Thyroid gland (tissue), 4 donors: ENCODE measurements at places on chromosomes 5 and 9. TPM values are rescaled to one million over a fixed set of nuclear protein-coding genes. Genes with fewer than 3 reads are reported as not detected.
A peak's percentile ranks its signal among the peaks of the same experiment; 100 is the strongest.

The SH2D3C gene
- total RNA-seq = 24.9 TPM

- DNase-seq = peak; percentile 18
Measured at GRCh38 chr9:72476617-72477437, 44.6 kb upstream of the TMC1 start.

The SLC1A1 gene
- 49.0 TPM for total RNA-seq

The C9orf50 gene
- not detected for total RNA-seq

- peak; percentile 23 for DNase-seq
Measured at GRCh38 chr9:20256284-20256948, 365.9 kb downstream of the MLLT3 start.

The ADAMTS13 gene
- total RNA-seq = 2.3 TPM

DNA sequence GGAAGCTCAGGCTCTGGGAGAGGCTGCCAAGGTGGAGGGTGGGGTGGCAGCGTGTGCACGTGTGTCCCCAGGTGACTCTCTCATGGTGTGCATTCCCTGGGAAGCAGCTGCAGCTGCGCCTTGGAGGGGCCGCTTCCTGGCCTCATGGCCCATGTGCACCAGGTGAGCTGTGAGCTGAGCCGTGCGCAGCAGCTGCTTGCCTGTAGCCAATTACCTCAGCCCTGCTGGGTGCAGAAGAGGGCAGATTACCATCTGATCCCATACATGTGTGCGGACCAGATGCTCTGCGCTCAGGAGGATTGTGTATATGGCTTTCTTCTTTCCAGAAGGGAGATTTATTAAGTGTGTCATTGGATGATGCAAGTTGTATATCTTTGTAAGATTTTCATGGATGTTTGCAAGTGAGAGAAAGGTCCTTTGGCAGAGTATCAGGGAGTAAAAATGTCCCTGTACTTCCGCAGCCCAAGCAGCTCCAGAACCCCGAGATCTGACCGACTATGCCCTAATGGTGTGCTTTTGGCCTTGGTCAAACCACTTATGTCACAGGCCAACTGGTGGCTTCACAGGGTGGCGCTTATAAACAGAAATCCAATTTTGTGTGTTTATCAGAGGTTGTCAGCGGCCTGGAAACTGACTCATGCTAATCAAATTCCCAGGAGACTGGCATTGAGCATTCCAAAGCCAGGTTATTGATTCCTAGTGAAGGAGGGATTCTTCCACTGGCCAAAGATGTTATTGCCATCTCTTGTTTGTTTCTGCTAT is 229.3 kb downstream of the GOLPH3 start:
- no peak for DNase-seq

DNA sequence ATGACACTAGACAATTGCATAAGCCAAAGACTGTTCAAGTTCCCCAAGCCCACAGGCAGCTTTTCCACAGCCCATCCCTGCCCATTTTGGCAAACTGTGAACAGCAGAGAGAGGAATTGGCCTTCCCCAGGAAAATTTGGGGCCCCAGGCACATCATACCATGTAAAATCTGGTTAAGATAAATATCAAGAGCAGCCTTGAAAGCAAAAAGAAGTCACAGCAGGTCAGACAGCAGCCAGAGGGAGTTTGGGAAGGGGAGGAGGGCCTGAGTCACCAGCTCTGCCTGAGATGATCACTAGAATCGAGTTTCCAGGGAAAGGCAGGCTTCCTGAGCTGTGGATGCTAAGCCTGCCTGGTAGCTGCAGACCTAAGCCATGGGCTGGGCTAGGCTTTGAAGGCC is 179.2 kb downstream of the RFK start:
- no peak for DNase-seq

GRCh38 chr5:137833463-137833862 is 34.2 kb upstream of the MYOT start:
- DNase-seq = peak; percentile 1

The APBA1 gene
- total RNA-seq = 11.2 TPM

DNA sequence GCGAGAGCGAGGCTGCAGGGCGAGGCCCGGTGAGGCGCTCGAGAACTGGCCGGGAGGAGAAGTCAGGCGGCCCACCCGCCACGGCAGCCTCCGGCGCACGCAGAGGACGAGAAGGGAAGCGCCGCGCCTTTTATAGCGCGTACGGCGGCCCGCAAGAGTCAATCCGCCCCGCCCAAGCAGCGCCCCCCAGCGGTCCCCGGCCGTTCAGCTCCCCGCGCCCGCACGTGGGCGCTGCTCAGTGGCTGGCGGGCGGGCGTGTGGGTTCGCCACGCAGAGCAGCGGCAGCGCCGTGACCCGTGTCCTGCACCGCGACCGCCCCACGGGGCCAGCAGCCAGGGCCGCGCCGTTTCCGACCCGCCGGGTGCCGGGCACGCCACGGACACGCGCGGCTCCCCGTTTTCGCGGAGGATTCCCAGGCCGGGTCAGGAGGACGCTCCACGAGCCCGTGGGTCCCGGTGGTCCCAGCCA is 14.6 kb downstream of the LCN10 start:
- DNase-seq = peak; percentile 89

- DNase-seq = no peak
Measured at GRCh38 chr5:41246376-41246775, 33.0 kb upstream of the C6 start.

DNA sequence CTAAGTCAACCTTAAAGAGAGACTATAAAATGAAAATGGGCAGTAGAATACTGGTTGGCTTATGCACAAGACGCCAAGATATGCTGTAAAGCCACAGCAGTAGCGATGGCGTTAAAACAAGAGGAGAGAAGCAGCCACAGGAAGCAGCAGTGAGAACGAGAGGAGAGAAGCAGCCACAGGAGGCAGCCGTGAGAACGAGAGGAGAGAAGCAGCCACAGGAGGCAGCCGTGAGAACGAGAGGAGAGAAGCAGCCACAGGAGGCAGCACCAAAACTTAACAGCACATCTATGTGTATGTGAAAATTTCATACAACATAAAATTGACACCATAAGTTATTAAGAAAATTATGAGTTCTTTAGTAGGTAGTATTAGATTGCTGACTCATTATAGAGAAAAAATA is 2318.6 kb upstream of the ACO1 start:
- DNase-seq = no peak

GRCh38 chr9:123550797-123551196 is 194.8 kb downstream of the CRB2 start:
- DNase-seq = peak; percentile 58

GRCh38 chr5:61084658-61085057 is 77.6 kb downstream of the SMIM15 start:
- DNase-seq = no peak

The PPP6C gene
- 43.6 TPM for total RNA-seq

The THOC3 gene
- 70.2 TPM for total RNA-seq

- no peak for DNase-seq
Measured at GRCh38 chr9:84224246-84224645, 116.3 kb downstream of the SLC28A3 start.

The REEP5 gene
- 233 TPM for total RNA-seq

GRCh38 chr5:65563777-65564176 is 681 bp downstream of the PPWD1 start:
- no peak for DNase-seq

- DNase-seq = no peak
Measured at GRCh38 chr5:112062181-112062580, 305.2 kb upstream of the NREP start.

DNA sequence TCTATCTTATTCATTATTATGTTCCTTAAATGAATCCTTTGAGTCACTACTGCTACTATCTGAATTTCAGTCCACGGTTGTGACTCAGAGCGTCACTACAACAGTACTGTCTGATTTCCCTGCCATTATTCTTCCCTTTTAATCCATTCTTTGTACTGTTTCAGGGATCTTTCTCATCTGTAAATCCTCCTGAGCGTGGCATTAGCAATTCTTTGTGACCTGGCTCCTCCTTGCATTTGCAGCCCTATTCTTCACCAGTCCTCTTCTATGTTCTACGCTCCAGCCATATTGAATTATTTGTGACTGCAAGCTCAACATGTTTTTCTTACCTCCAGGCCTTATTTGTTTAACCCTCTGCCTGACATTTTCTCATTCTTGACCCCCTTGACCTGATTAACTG is 5.9 kb downstream of the PRPF4 start:
- DNase-seq = no peak

DNA sequence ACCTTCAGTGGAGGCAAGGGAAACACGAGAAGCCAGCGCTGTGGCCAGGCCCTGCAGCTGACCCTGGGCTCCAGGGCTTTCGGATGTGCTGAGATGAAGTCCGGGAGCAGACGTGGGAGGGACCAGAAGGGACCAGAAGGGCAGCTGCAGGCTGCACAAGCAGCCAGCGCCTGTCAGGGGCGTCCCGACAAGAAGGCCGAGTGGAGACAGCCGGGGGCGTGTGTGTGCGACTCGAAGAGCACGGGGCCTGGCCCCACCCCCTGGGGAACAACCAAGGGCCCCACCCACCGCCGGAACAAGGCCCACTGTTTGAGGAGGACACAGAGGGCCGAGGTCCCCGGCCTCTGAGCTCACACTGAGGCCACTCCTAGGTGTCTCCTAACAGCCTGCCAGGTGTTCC is 31.4 kb downstream of the SLC12A7 start:
- DNase-seq = no peak

DNA sequence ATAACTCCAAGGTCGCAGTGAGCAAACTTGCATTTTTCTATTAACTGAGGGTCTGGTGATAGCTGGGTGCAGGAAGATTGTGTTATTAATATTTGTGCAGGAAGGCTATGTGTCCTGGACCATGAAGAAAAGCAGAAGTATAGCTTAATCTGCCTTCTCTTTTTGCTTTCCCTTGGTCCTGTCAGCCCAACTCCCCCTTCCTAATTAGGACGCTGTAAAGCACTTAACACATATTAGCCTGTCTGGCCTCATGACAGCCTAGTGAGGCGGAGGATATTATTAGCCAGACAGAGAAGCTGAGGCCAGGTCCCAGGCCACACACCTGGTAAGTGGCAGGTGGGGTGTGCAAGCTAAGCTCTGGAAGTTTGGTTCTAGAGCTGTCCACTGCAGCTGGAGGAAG is 29.5 kb downstream of the SLC46A2 start:
- no peak for DNase-seq

The PTGS1 gene
- 2.3 TPM for total RNA-seq

GRCh38 chr9:89999176-89999533 is 394.3 kb downstream of the GADD45G start:
- DNase-seq = peak; percentile 82

The ZNF366 gene
- total RNA-seq = 2.7 TPM

DNA sequence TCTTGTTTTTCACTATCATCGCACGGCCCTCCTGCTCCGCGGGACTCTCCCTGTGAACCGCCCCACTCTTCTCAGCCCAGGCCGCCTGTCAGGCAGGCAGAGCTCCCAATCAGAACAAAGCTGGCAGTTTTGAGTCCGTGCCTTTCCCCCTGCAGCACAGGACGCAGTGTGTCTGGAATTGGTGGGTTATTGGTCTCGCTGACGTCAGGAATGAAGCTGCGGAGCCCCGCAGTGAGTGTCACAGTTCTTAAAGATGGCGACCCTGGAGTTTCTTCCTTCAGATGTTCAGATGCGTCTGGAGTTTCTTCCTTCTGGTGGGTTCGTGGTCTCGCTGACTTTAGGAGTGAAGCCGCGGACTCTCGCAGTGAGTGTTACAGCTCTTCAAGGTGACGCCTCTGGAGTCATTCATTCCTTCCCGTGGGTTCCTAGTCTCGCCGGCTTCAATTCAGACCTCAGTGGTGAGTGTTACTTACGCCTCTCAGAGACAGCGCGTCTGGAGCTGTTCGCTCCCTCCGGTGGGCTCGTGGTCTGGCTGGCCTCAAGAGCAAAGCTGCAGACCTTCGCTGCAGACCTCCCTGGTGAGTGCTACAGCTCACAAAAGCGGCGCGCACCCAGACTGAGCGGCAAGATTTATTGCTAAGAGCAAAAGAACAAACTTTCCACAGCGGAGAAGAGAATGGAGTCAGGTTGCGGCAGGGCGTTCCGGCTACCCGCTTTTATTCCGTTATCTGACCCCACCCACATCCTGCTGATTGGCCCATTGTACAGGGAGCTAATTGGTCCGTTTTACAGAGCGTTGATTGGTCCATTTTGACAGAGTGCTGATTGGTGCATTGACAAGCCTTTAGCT is 7.4 kb downstream of the ZDHHC11B start:
- DNase-seq = no peak

DNA sequence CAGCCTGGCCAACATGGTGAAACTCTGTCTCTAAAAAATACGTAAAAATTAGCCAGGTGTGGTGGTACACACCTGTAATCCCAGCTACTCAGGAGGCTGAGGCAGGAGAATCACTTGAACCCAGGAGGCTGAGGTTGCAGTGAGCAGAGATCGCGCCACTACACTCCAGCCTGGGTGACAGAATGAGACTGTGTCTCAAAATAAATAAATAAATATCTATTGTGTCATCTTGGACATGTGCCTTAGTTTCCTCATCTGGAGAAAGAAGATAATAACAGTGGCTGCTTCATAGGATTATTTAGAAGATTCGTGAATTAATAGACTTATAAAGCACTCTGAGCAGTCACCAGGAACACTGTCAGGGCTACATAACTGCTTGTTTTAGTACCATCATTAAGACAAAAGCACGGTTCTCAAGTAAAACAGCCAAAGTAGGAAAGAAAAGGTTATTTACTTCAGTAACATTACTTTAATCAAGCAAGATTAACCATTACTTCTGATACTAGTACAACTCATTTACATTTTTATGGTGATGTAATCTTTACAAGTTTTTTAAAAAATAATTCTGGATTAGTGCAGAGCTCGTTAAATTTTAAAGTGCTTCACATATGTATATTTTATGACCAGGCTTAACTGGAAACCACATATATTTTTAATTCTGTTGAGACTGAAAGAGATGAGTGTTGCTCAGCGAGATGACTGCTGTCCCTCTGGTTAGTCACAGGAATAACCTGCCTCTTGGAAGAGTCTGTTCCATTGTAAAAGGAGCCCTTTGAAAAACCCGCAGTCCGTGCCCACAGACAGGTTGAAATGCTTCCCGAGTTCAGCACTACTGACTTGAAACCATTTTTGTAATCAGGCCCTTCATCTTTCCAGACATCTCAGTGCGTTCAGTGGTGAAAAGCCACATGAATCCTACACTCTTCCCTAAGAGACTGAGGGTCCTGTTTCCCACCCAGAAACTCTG is 36.7 kb downstream of the ANKH start:
- DNase-seq = no peak

The SLC46A2 gene
- not detected for total RNA-seq

DNA sequence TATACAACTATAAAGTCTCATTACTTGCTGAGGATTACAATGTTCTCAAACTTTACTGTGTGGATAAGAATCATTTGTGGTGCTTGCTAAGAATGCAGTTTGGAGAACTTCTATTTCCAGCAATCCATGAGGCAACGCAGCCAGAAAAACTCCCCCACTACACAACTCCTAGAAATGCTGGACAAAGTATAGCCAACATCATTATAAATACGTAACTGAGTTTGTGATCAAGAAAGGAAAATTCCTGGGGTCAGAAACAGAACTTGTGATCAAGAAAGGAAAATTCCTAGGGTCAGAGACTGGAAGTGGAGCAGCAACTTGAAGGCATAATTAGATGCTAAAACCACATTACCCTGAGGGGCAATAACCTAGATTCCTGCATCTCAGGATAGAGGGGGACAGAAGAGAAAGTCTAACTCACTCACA is 81.1 kb downstream of the MAT2B start:
- DNase-seq = no peak
